GM12878 (cell line): ENCODE measurements at places on chromosomes 11 and 22.

DNA sequence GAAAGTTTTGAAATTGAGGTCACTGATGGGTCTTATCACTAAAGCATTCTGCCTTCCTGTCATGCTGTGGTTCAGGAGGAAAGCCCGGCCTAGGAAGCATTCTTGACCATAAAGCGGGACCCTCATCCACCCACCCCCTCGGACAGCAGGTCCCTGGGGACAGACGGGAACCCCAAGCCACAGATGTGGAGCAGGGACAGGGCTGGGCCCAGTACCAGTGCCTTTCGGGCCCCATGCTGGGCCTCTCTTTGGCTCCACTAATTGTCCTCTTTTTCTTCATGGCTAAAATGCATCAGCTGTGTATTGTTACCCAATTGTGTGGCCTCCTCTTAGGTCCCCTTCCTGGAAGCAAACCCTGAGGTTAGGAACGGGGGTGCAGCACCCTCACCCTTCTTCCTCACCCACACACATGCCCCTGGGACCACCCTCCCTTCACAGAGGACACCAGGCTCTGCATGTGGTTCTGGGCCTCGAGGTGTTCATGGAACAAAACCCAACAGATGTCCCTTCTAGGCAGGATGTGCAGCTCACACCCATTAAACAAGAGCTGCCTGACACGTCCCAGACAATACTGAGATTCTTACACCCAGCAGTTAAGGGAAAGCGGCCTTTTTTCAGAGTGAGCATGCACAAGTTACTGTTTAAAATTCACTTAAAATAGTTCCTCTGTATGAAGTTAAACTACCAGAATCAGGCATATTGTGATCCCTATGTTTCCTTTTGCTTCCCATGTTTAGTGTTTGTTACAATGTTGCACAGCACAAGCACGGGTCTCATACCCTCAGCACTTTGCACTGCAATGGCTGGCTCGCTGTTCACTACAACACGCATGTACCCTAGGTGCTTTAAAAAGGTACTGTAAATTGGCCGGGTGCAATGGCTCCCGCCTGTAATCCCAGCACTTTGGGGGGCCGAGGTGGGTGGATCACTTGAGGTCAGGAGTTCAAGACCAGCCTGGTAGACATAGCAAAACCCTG is 807.6 kb downstream of the BRD1 start:
- DNase-seq, result no peak

GRCh38 chr11:126415128-126415527 is 59.6 kb downstream of the ST3GAL4 start:
- DNase-seq, result no peak

DNA sequence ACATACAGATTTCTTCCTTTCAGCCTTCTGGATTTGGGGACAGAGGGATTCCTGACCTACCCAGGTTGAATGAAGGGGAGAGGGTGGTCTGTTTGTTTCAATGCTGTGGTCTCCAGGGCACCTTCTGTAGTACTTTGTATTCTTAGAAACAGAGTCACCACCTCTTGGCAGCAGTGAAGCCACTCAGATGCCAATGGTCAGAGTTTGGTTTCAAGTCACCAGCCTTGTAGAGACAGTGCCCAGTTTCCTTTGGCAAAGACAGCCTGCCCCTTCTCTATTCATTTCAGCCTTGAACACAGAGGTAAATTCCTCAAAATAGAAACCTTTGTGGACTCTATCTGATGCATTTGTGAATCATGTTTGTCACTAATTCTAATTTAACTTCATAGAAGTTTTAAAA is 111.7 kb upstream of the RASSF10 start:
- DNase-seq, result no peak

DNA sequence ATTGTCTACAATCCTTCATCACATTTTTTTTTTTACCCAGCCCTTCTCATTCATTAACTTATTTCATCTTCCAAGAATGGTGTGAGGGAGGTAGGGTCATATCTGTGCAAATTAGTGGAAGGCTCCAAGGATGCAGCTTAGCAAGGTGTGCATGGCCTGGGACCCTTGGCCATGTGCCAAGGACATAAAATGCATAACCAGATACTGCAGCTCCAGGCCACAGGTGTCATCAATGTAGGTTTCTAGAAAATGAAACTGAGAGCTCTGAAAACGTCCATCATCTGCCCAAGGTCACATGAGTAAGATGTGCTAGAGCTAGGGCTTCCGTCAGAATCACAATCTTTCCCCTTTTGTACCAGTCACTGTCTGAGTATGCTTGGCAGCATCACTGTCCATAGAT is 29.8 kb downstream of the ANKK1 start:
- DNase-seq, result no peak

GRCh38 chr22:39395936-39396796 is 3.4 kb upstream of the TAB1 start:
- no peak for DNase-seq

DNA sequence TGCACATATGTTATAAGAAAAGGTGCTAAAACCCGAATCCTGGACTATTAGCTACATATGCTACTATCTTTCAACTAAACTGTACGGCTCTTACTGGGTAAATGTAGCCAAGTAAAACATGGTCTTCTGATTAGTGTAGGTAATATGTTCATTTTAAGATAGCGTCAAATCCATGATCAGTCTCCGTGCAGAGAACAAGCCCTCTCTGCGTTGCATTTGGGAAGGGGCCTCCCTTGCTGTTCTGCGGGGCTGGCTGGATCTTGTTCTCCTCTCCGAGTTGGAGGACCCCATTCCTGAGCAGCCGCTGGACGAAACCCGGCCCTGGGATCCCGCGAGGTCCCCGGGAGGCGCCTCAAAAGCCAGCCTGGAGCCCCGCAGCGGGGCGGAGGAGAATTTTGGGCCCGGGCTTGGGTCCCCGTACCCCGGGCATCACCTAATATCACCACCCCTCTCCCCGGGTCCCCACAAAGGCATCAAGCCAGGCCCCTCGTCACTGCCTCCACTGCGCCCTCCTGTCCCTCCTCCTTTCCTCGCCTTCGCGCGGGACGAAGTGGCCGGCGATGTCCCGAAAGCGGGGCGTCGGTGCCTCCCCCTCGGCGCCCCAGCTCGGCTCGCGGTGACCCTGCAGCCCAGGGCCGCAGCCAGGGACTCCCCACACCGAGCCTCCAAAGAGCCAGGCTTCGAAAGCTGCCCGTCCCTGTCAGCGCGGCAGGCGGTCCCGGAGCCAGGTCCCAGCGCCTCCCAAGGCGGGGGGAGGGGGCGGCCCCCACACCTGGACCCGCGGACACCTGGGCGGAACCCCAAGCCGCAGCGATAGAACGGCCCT is 54.5 kb upstream of the FBXO3 start:
- DNase-seq, result no peak

DNA sequence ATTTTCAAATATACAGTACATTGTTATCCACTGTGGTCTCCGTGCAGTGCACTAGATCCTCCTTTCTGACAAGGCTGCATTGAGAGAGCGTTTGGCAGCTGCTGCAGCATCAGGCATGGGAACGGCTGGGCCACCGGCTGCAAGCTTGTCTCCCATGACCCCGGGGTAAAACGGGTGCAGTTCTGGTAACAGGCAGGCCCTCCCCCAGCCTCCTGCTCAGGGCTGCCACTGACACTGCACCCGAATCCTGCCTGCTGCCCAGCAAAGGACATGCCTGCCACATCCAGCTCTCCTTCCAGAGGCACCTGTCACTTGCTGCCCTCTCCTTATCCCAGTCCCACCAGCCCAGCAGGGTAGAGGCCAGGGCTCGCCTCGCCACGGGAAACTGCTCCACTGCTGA is 124.5 kb upstream of the TMEM45B start:
- DNase-seq, result no peak

DNA sequence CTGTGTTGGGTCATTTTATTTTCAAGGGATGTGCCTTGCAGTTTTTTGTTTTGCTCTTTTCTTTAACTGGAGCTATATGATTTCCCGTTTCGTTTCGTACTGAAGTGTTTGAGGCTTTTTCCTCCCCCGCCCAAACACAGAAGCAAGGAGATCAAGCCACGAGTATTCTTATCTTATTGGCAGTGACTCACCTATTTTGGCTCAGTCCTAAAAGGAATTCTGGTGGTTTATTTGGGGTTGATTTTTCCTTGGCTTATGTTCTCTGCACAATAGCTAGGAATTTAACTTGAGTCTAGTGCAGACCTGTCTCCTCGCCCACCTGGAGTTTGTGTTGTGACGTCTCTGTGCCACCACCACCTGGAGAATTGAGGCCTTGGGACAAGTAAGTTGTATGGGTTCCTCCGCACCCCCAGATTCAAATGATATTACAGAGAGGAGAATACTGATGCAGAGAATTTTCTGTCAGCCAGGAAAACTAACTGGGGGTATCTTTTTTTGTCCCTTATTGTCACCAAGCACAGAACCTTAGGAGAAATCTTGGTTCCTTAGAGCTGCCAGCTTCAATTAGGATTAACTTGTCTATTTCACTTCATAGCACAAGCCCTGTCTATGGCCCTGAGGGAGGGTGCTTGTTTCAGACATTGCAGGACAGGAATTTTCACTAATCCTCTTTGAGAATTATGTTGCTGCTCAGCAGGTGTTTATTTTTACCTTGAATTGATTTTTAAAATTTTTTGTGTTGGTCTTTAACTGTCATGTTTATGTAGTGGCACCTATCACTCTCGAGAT is 90.4 kb upstream of the BIRC3 start:
- DNase-seq, result no peak

DNA sequence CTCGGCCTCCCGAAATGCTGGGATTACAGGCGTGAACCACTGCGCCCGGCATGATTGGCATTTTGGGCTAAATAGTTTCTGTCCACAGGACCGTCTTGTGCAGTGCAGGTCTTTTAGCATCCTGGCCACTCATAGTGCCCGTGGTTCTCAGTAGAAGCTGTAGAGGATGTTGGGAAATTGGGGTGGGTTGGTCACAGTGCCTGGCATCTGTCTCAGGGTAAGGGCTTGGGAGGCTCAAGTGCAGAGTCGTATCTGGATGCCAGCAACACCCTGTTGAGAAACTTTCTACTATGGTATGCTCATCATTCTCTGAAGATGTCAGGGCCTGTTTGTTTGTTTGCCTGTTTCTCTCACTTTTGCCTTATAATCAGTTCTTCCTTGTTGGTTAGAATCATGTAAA is 21.9 kb downstream of the UBE2L3 start:
- DNase-seq, result no peak

DNA sequence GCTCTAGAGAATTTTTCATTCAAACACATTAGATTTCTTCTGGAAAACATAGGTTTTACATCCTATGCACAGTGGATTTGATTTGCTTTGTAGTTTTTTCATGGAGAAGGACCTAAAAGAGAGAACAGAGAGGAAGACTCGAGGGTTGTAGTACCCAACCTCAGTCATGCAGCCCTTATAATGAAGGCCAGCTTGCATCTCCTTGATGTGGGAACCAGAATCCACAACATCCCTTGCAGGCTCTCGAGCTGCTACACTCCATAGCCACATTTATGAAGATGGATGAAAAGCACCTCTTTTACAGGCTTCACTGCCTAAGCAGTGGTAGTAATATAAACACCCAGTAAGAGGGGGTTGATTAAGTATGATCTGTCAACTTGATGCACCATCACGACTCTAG is 9.5 kb upstream of the OR5B12 start:
- no peak for DNase-seq

DNA sequence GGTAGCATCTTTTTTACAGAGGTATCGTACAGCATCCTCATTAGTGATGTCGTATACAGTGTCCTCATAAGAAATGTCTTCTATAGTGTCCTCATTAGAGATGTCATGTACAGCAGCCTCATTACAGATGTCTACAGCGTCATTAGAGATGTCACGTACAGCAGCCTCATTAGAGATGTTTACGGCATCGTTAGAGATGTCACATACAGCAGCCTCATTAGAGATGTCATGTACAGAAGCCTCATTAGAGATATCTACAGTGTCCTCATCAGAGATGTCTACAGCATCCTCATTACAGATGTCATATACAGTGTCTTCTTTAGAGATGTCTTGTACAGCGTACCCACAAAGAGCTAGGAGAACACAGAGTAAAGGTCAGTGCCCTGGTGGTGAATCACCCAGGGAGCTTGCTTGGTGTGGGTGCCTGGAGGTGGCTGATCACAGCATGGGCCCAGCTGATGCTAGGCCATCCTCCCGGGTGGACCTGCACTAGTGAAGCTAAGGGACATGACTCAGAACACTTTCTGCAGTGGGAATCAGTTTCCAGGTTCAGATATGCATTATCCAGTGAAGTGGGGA is 109.2 kb downstream of the IGLL1 start:
- DNase-seq, result no peak

DNA sequence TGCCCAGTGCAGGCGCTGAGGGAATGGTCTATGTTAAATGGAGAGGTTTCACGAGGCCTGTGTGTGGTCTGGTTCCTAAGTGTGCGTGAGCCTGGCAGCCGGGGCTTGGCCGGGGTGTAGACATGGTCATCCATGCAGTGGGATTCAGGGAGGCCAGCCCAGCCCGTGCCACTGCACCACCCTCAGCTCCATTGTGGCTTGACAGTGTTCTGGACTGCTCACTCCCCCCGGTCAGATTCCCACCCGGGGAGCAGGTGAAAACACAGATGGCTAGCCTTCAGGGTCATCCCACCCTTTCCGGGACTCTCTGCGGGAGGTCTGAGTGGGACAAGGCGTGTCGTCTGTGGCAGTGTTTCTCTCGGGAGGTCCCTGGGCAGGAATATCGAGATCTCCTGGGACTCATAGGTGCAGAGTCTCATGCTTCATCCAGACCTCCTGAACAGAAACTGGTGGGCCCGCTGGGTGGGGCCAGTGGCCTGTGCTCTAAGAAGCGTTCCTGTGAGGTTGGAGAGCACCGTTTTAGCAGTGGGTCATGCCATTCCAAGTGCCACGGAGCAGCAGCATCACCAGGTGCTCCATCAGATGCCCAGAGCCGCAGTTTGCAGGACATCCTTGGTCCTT is 52.3 kb downstream of the ST14 start:
- no peak for DNase-seq

DNA sequence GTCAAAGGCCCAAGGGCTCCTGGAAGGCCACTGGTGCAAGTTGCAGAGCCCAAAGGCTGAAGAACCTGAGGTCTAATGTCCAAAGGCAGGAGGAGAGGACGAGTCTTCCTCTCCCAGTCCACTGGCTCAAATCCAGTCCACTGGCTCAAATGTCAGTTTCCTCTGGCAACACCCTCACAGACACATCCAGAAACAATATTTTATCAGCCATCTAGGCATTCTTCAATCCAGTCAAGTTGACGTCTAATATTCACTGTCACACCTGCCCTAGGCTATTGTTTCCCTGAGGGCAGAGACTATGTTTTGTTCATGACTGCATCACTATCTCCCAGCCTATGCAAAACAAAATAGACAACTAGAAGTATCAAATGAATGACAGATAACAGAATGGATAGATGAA is 148.1 kb downstream of the SPON1 start:
- DNase-seq, result no peak
